WTC11 (cell line): ENCODE measurements at places on chromosomes 3 and 15.
A peak's percentile ranks its signal among the peaks of the same experiment; 100 is the strongest.

GRCh38 chr15:66459818-66460615 lies 37.5 kb downstream of the SNAPC5 start:
- no peak for DNase-seq

- no peak for DNase-seq
Observed at GRCh38 chr3:98402507-98402906, 12.0 kb downstream of the OR5K3 start.

DNA sequence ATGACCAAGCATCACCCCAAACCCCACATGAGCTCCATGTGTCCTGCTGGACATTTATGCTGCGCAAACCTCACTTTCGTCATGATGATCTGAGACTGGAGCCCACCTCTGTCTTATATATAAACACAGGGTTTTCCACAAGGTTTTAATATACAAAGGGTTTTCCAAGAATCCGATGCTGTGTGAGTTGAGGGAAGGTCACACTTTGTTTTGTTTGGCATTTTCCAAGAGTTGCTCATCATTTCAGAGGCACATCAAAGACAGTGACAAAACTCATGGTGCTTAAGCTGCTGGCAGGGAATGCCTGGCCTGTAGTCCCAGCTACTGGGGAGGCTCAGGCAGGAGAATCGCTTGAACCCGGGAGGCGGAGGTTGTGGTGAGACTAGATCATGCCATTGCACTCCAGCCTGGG lies 20.0 kb downstream of the EFCC1 start:
- no peak for DNase-seq

DNA sequence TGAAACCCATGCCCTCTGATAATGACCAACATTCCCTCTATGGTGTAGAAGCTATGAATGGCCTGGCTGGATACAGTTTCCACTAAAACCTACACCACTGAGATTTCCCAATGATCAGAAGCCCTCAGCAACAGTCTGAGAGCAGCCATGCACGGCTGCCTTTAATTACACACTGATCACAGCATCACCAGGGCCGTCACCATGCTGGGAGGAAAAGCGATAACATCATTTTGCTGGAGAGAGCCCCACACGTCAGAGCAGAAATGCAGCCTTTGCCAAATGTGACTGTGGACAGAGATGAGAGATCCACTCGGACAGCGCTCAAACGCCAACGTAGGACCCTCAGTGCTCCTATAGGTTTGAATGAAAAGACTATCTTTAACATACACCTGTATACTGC lies 135.0 kb downstream of the XXYLT1 start:
- DNase-seq = no peak

DNA sequence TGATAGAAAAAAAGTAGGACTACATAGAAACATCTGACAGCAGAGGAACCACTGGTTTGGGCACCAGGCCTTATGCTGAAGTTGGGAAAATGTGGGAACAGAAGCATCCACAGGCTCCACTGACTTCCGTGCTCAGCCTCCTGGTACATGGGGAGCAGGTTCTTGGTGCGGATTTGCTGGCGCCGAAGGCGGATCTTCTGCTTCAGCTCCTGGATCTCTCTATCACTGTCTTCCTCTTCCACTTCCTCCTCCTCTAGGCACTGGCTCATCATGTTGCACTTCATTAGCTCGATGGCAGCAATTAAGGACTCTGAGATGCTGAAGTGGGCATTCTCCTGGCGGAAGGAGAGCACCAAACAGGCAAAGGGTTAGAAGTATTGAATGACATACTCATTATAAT lies 42.5 kb downstream of the RUBCN start:
- DNase-seq = no peak

- DNase-seq = no peak
Observed at GRCh38 chr15:39857132-39857531, 62.9 kb downstream of the GPR176 start.

DNA sequence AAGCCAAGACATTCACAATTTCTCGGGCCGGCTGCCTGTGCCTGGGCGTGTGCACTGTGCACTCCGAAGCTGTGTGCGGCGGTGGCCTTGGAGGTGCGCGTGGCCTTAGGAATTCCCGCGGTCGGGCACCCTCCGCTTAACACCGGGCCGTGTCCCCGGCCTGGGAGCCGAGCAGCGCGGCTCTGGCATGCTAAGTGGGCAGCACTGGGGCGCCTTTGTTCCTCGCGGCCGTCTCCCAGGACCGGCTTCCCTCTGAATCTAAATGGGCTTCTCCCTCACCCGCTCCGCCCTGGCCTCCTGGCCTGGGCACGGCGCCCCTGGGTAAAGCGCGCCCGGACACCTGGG lies 498 bp upstream of the ARNT2 start:
- peak; percentile 49 for DNase-seq

- no peak for DNase-seq
Observed at GRCh38 chr3:190525634-190526033, 11.7 kb downstream of the IL1RAP start.

- peak; percentile 61 for DNase-seq
Observed at GRCh38 chr3:49899815-49900214, 3.9 kb downstream of the MST1R start.
